ENCODE measurements at places on chromosomes 4 and X.

DNA sequence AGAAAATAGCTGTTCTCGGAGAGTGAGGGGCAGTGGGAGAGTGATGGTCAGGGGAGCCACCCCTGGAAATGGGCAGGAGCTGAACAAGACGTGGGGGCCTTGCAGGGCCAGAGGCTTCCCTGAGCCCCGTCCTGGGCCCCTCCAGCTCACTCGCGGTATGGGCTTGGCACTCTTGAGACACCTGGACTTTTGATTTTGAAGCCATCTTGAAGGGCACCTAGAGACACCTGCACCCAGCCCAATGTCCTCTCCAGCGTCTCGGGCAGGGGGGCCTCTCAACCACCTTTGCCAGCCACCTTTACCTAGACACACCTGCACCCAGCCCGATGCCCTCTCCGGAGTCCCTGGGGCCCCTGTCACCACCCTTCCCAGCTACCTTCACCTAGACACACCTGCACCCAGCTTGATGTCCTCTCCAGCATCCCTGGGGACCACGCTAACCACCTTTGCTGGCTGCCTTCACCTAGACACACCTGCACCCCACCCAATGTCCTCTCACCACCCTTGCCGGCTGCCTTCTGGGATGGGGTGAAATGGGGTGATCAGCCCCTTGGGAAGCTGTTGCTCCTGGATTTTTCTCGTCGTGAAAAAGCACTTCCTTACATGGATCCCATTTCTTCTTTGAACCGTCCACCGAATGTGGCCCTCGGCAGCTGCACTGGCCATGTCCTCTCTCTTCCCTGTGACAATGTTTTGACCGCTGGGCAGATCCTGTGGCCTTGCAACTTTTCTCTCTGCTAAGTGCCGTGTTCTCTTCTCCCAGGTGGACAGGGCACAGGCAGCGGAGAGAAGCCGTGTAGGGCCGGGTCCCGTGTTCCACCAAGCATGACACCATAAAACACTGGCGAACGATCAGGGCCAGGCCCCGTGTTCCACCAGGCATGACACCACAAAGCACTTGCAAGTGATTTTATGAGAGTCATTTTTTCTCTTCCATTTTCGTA lies 47.5 kb downstream of the CPZ start:
- no peak for DNase-seq

GRCh38 chr4:163967263-163967662 lies 472.8 kb downstream of the TMA16 start:
- DNase-seq = no peak

- no peak for DNase-seq
Observed at GRCh38 chrX:104482757-104483156, 83.2 kb upstream of the IL1RAPL2 start.

- DNase-seq = no peak
Observed at GRCh38 chr4:101864660-101865059, 74.1 kb downstream of the BANK1 start.

GRCh38 chrX:44785652-44786051 lies 58.2 kb upstream of the DUSP21 start:
- no peak for DNase-seq

- DNase-seq = no peak
Observed at GRCh38 chr4:147535124-147535523, 54.2 kb downstream of the EDNRA start.
